Esophagus squamous epithelium (tissue), 5 donors: ENCODE measurements at places on chromosomes 11 and 22.

- DNase-seq = no peak
Observed at GRCh38 chr11:17752144-17752543, 17.6 kb downstream of the KCNC1 start.

DNA sequence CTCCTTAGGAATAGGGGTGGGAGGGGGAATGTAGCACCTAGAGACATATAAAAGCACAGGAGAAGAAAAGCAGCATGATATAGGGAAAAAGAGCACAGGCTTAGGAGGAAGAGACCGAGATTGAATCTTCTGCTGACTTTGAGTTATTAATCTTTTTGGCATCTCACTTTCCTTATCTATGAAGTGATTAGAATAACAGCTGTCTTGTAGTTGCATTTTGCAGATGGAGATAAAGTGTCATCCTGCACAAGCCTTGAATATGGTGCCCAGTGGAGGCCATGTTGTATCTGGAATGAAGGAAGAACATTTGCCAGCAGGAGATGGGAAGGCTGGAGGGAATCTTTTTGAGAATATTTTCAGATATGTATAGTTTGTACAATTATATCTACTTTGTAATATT is 594.7 kb downstream of the NELL1 start:
- no peak for DNase-seq

GRCh38 chr11:46574656-46575055 is 19.2 kb downstream of the AMBRA1 start:
- no peak for DNase-seq

DNA sequence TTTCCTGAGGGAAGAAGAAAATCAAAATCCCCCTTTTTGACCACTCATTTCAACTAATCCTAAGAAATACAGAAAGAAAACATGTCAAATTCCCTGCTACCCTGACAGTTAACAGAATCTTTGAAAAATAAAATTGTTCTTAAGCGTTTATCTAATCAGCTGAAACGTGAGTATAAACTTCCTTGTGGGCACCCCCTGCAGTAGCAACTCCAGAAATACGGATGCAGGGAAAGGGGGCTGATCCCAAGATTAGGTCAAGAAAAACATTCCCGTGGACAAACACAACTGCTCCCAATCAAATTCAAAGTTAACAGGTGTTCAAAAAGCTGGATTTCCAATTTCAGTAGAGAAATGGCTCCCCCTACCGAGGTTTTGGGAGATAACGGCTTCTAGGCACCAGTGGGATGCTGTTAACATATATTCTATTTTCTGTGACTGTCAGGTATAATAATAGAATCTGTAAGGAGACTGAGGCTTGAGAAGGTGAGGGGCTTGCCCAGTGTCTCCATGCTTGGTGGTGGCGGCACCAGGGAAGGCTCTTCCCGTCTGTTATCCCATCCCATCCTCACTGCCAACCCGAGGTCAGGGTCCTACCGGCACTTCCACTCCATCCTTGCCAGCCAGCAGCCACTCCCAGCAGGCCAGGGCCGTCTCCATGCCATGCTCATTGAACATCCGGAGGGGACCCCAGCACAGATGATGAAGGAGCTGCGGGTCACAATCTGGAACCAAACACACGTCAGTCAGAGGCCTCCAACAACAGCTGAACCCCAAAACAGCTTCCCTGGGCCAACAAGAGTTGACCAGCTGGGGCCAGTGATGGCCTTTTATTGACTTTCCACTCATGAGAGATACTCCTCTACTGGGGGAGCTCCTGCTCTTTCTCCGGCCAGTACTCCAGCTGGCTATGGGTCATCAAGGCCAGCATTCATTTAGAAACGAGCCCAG is 32.0 kb upstream of the SERPIND1 start:
- no peak for DNase-seq

- no peak for DNase-seq
Observed at GRCh38 chr11:119551420-119552105, 128.6 kb upstream of the THY1 start.

- DNase-seq = no peak
Observed at GRCh38 chr11:33390944-33391892, 134.0 kb downstream of the HIPK3 start.

DNA sequence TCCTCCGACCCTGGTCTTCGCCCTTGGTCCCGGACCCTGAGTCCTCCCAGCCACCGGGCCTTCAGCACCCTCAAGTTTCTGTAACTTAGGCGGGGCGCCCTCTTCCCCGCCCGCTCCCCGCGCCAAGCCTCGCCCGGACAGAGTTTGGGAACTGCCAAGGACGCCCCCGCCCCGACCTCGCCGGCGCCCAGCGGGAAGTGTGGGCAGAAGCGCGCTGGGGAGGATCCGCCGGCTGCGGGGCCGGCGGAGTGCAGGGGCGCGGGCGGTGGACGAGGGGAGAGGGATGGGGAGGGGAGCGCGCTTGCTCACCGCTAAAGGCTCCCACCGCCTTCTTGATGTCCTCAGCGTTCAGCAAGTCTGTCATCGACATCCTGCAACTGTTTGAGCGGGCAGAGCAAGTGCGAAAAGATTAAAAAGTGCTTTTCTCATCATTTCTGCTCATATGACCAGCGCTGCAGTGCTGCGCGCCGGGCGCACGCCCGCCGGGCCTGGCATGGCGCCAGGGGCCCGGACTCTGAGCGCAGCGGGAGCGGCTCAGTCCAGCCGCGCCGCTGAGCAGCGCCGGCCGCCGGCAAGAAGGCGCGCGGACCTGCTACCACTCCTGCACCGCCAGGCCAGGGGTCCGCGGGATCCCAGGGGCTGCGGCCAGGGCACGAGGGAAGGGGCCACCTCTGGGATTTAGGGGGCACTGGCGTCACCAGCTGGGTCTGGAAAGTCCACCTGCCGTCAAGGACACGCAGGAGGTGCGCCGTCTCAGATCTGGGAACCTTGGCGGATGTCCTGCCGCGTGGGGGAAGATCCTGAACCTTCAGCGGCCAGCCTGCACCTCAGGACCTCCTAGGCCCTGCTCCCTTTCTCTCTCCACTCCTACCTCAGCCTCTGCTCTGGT is at the start of gene PVALB:
TSS of gene PVALB (minus strand) at position 400 of the 889 bp plus-strand sequence. CDS start at position 370, 30 bp downstream.
- DNase-seq = no peak

DNA sequence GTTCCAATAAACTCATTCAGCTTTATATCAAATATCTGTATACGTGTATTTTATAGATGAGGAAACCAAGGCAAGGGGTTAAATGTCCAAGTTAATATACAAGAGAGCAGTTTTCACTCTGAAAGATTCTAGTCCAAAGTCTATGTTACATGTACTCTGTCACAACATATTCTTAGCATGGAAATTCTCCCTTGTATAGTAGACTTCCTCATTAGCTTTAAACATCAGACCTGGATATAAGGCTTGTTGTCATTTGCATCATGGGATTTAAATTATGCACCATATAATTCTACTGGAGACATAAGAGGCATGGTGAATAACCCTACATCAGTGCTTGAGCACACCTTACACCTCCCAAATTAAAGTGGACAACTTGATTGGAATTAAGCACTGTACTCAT is 681.9 kb upstream of the CCDC179 start:
- no peak for DNase-seq

- DNase-seq = no peak
Observed at GRCh38 chr22:48366591-48366990, 1461.1 kb downstream of the BRD1 start.

DNA sequence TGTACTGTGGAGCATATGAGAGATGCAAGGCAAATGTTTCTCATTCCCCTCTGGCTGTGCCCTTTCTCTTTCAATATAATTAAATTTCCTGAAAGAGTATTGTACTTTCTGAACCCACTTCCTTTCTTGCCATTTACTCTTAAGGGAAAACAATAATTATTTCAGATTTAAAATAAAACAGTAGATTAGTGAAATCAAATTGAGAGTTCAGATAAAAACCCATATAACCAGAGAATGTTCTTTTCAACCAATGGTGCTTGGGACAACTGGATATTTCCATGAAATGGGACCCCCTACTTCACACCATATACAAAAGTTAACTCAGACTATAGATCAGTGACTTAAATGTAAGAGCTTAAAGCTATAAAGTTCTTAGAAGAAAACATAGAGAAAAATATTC is 26.1 kb upstream of the DLAT start:
- DNase-seq = no peak

- DNase-seq = no peak
Observed at GRCh38 chr11:128867277-128867676, at the start of gene KCNJ1. KCNJ1 (minus strand) TSS chr11:128867296; CDS start chr11:128840243, 27,053 bp downstream.

- no peak for DNase-seq
Observed at GRCh38 chr11:37525336-37525735, 927.3 kb upstream of the RAG2 start.

DNA sequence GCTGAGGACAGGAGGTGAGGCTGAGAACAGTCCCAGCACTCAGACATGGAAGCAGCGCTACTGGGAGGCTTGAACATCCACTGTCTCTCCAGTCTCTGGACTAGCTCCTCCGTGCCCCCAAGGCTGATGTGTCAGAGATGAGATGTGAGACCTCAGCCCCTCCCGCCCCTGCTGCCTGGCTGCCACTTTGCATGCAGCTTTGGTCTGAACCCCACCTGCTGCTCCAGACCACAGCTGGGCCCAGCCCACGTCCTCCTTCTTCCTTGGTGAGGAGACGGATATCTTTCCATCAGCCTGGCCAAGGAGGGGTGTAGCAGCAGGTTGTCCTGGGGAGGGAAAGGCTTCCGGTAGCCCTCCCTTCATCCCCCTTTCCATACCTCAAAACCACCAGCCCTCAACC is 148.0 kb upstream of the B3GAT1 start:
- no peak for DNase-seq

- DNase-seq = no peak
Observed at GRCh38 chr11:77140231-77140851, 12.3 kb downstream of the MYO7A start.

DNA sequence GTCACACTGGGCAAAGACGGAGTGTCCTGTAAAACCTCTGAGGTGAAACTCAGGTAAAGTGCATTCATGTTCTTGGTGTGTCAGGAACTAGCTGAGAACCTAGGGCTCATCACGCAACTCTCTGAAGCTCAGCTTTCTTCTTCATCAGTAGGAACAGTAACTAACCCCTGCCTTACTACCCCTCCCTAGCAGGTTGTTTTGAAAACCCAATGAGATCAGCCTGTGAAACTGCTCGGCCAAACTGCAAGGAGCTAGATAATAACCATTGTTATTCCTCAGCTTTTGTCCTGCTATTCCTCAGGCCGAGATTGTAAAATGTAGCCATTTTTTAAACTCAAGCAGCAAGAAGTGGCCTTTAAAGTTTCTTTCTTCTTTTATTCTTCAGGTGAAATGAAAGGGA is 9.8 kb upstream of the FJX1 start:
- no peak for DNase-seq

DNA sequence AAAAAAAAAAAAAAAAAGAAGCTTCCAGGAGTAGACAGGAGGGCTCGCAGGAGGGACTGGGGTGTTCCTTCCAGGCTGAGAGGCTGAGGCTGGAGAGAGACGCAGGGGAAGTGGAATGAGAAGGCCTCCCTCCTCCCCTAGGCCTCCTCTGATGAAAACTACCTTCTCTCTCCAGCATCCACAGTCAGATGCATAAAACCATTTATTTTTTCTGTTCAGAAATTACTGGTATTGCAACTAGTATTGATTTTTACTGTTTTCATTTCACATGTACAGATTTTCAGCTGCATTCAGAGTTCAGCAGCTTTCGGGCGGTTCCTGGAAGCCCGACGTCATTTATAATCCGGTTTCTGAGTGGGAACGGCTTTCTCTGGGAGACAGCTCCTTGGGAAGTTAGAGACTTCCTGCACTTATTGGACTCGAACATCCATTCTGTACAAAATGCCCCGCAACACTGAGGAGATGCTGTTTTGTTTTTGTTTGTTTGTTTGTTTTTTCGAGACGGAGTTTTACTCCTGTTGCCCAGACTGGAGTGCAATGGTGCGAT is 6.9 kb upstream of the NFAM1 start:
- DNase-seq = no peak

DNA sequence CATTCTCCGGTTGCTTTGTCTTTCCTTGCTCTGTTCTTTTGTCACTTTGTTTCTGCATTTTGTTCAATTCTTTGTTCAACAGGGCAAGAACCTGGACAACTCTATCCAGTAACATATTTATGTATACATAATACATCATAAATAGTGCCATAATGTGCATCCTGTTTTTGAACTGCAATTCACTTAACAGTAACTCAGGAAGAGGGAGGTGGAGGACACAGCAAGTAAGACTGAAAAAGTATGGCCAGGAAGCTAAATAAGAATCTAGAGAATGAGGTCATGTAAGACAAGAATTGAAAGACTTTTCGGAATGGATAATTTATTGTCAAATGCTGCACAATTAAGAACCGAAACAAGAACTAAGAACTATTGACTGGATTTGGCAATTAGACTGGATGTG is 29.2 kb upstream of the CHORDC1 start:
- no peak for DNase-seq

GRCh38 chr11:27228232-27228905 is 134.6 kb downstream of the CCDC34 start:
- DNase-seq = no peak

DNA sequence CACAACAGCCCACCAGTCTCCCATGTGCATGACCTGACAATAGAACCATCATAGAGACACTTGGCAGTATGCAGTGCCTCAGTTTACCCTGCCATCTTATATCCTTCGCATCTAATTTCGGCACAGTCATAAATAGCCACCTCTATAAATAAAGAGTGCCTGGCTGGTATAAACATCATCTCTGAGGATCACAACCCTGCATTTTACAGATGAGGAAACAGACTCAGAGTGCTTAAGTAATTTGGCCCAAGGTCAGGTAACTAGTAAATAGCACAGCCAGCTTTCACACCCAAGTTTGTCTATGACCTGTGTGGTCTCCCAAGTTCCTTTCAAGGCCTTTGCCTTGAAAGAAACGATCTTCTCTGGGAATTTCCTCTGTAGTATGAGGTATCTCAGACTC is 44.6 kb downstream of the CYB5R2 start:
- no peak for DNase-seq

DNA sequence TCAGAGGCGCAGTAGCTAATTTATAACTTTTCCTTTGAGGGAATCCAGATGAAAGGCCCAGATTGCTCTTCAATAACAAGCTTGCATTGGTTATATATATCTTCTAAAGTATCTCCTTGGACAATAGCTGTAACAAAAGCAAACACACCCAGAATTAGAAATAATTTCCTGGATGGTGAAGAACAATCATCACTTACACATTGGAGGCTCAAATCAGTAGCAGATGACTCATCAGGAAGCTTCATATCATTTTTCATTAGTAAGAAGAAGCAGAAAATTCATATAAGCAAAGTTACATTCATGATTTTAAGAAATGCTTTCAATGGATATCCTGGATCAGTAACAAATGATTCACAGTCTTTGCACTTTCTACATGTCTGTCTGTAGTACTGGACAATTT is 173.6 kb upstream of the CCDC90B start:
- no peak for DNase-seq

GRCh38 chr11:46075928-46076327 is 45.3 kb downstream of the PHF21A start:
- DNase-seq = no peak

GRCh38 chr11:7630002-7630401 is 43.3 kb downstream of the CYB5R2 start:
- DNase-seq = no peak

GRCh38 chr22:22593964-22594656 is 35.0 kb upstream of the PRAME start:
- no peak for DNase-seq
